ENCODE measurements at places on chromosomes 13 and 19.
A peak's percentile ranks its signal among the peaks of the same experiment; 100 is the strongest.

DNA sequence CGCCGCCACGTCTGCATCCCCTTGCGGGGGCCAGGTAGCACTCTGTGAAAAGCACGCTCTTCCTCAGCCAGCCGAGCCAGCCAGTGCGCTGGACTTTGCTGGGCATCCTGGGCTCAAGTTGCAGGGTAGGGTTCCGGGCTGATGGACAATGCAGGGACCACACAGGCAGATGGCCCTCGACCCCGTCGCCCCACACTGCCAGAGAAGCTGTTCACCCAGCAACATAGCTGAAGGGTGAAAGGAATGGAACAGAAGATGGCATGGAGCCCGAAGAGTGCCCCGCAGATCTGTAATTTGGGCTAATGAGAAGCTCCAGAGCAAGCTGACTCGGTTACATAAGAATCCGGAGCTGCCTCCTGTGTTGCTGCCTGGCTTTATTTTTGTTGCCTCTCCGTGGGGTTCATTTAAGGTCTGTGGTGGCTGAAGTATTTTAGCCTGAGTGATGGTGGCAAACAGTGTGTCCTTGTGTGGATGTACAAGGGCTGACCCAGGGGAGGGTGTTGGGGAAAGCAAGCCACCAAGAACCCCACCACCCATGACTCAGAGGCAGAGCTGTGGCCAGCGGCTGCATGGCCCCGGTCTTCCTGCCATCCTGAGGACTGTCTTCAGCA lies 105.8 kb downstream of the SOX1 start:
- no peak for DNase-seq

DNA sequence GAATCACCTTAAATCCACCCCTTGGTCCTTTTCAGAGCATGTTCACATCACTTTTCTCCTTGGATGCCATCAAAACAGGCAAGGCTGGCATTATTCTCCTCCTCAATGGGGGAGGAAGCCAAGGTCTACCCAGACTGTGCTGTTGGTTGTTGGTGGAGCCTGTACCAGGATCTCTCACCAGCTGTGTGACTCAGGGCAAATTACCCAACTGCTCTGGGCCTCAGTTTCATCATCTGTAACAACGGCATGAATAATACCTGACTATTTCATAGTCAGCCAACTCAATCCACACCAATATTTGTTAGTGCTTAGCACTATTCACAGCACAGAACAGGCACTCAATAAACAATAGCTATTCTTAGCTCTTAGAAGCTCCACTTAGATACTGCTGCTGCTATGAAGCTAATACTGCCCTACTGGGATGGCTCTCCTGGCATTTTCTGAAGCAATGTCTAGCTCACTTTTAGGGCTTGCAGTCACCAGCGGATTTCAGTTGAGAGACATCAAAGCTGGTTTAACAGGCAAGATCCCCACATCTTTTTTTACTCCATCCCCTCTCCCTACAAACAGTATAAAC lies 116.9 kb downstream of the CCNA1 start:
- no peak for DNase-seq

- DNase-seq: no peak
Measured at GRCh38 chr19:48806518-48806817, 4.4 kb downstream of the BCAT2 start.

GRCh38 chr19:16861011-16861410 lies 27.8 kb upstream of the F2RL3 start:
- no peak for DNase-seq

- DNase-seq: peak; percentile 47
Measured at GRCh38 chr13:42808341-42808940, 27.1 kb downstream of the FAM216B start.

DNA sequence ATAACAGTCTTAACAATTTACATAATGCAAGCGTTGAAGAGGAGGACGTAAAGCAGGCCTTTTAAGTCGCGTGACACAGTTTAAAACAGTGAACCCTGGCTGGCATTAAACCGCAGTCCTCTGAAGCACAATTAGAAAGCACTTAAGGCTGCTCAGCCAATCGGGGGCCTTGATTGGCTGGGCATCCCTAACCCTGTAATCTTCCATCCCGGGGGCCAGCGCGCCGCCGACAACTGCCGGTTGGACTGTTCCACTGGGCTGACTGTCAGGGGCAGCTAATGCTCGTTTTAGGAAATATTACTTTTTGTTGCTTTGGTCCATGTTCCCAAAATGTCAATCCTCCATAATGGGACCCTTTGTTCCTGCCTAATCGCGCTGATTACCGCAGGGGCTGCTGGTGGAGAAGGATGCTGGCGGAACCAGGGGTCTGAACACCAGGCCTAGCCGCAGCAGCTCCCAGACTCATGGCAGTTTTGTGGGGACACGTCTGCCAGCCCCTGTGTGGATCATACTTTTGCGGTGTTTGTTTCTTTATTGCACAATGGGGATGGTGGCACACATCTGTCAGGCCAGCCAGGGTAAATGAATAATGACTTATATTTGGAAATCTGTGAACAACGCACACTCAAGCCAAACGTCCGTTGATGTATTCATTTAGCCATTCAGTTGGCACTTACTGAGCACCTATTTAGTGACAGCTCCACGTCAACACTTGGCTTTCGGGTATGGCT lies 127.1 kb upstream of the SPACA7 start:
- no peak for DNase-seq

DNA sequence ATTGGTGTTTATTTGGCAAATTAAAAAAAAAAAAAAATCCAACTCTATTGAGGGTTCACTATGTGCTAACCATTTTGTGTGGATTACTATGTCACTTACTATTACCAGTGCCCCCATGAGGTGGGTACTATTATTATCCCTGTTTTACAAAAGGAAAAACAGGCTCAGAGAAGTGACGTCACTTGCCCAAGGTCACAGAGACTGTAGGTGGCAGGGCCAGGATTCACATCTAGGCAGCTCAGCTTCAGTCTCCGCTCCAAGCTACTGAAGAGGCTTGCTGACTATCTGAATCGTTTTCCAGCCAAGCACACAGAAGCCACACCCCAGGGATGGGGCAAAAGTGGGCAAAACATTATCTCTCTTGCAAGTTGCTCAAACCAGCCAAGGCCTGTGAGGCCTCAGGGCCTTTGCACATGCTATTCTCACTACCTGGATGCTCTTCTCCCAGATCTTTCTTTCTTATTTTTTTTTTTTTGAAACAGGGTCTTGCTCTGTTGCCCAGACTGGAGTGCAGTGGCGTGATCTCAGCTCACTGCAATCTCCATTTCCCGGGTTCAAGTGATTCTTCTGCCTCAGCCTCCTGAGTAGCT lies 4.8 kb upstream of the ANGPTL8 start:
- DNase-seq: no peak

DNA sequence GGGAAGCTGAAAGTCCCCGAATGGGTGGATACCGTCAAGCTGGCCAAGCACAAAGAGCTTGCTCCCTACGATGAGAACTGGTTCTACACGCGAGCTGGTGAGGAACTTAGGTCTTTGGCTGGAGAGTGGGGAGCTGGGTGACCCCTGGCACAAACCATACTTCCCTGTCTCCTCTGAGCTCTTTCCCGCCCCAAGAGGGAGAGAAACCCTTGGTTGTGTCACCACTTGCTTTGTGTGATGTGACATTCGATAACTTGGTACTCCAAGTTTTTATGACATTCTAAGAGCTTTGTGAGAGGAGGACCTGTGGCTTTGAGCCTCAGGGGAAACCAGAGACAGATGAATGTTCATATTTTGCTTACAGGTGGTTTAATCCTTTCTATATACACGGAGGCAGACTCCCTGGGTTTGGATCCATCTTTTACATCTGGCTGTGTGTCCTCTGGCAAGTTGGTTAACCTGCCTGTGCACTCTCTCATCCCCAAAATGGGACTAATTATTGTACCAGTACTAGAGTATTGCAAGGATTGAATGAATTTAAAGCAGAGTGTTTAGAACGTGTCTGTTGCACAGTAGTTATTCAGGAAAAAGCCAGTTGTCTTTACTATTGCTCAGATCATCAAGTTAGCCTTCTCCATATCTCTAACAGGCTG lies 1.2 kb downstream of the RPS19 start:
- DNase-seq: no peak

DNA sequence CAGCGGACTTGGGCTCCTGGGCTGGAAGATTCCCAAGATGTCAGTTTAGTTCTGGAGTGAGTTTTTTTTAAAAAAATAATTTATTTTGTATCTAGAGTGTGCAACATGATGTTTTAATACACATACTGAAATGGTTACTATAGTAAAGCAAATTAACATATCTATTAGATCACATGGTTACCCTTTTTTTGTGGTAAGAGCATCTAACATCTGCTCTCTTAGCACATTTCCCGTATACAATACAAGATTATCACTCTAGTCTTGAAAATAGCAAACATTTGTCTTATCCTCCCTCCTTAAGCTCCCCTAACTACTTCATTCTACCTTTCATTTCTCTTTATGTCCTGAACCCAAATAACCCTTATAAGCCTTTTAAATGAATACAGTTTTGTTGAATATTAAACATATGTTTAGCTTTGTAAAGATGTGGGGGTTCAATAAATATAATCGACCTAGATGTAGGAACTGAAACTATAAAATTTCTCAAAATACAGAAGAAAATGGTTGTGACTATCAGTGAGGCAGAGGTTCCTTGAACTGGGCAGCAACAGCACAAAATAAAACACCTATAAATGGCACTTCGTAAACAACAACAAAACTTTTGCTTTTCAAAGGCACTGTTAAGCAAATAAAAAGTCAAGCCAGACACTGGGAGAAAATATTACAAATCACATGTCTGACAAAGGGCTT lies 466.6 kb downstream of the FGF9 start:
- DNase-seq: no peak

DNA sequence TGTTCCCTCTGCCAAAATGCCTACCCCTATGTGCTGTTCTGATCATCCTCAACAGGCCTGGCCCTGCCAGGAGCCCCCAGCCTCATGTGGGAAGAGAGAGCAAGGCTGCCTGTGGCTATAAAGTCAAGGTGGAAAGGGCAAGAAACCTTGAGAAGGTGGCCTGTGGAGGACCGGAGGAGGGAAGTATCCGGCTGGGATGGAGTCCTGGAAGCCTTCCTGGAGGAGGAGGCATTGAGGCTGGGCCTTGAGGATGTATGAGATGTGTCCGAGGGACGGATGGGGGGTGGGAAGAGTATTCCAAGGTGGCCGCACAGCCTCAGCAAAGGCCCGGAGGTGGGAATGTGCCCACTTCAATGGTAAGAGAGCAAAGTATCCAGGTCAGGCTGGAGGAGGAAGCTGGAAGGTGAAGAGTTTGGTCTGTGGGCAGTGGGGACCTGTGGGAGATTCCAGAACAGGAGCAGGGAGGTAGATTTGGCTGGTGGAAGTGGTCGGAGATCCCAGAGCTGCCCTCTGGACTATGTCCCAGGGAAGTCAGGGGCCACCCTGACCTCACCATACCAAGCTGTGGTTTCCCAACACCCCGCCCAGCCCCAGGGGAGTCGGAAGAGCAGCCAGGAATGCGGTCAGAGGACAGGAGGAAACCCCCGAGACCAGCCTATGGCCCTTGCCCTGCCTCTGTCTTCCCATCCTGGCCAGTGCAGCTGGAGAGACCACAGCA lies 3.0 kb upstream of the PLIN4 start:
- DNase-seq: no peak

DNA sequence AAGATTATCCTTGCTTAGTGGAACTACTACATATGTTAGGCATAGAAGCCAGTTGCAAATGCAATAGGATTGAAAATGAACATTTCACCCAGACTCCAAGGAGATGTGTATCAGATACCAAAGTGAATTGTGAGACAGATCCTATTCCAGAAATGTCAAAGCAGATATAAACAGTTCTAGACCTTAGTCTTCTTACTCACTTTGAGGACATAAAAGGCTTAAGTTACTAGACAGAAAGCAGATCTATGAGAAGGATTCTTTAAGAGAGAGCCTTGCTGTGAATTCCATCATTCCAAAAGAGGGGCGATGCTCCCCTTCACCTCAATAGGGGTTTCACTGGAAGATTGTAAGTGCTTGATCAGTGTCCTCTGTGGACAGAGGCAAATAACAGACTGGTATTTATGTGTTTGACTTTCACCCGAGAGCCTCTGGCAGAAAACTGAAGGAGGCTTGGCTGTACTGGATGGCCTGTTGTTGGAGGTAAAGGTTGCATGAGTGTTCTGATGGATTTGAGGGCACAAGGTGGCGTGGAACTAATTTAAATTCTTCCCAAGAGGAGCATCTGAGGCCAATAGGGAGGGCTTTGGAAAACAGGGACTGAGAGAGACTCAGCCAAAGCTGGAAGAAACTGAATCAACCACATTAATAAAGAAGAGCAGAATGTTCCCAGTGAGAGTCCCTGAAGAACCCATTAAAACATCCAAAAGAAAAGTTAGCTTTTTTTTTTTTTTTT lies 194.8 kb downstream of the DCLK1 start:
- DNase-seq: no peak

All from amniotic epithelial cell (primary cell).